ENCODE measurements at places on chromosomes 2 and 18.
A peak's percentile ranks its signal among the peaks of the same experiment; 100 is the strongest.

DNA sequence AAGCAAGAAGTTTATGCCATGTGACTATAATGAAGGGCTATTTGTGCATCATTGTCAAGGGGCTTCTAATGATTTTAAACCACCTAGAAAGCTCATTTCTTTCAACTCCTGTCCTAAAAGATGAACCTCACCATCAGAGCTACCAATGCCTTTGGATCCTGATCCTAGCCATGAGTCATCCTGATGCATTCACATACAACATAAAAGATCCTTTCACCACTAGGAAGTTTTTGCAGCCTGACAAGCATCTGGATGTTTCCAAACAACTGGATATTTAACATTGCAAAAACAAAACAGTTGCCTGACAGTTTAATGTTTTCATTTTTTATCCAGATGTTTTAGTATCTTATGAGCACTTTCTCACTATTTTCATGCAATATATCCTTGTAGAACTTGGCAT, 425.3 kb downstream of the MBD2 start:
- DNase-seq = no peak

GRCh38 chr2:168566974-168567665, 111.0 kb downstream of the CERS6 start:
- DNase-seq = no peak

DNA sequence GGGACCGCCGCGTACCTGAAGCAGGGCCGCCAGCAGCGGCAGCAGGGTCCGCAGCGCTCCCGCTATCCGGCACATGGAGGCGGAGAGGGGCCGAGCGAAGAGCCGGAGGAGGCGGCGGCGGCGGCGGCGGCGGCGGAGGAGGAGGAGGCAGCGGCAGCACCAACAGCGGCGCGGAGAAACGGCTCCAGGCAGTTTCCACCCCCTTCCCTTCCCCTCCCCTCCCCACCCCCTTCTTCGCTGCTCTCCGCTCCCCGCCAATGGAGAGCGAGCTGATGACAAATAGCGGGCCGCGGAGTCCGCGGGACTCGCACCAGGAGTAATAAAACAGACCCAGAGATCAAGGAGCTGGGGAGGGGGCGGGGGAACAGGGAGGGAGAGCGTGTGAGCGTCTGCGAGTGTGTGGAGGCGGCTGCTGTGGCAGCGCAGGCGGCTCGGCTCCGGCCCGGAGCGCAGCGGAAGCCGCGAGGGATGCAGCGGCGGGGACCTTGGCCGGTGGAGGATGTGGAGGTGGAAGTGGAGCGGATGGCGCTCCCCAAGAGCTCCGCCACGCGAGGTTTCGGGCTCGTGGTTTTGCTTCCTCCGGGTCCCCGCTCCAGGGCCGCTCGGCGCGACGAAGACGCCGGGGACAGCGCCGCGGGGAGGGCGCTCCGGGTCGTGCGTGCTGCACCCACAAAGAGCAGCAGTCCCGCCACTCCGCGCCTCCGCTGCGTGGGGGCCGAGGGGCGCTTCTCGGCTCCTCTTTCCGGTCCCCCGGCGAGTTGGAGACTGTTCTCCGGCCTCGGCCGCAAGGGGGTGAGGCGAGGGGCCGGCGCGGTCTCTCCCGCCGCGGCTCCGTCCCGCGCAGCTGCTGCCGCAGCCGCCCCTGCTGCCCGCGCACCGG, at the start of gene CDH2:
TSS of gene CDH2 (minus strand) at position 183 of the 880 bp plus-strand sequence. CDS start at position 75, 108 bp downstream.
- no peak for DNase-seq

DNA sequence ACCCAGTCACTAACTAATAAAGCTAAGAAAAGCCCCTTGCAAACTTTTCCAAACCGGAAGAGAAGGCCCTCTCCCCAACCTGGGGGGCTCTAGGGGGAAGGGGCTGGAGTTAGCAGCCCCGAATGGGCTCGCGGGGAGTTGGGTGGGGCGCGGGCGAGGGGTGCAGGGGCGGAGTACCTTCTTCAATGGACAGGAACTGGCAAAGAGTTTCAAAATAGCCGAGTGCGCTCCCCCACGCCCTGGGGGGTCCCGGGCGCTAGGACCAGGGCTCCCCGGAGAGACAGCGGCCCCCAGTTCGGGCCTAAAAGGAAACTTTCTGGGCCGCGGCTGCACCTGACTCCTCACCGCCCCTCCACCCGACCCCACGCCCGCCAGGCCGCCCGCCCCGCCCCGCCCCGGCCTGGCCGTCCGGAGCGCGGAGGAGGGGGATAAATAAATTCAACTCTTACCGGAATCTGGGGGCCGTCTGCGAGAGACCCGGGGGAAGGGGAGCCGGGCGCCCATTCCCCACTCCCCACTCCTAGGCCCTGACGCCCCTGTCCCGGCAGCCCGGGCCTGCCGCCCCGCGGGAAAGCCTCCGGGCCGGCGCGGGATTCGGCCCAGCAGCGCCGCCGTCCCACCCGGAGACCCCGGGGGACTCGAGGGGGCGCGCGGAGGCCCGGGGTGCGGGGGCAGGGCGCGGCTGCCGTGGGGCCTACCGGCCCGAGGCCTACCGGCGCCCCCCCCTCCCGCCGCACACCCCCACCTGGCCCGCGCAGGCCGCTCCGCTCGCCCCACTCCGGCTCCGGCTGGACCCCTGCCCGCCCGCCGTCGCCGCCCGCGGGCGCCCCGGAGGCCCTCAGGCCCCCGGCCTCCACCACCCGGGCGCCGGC, 868 bp downstream of the INO80D start:
- peak; percentile 26 for DNase-seq

- DNase-seq = no peak
Observed at GRCh38 chr2:197131558-197131855, 179.1 kb downstream of the ANKRD44 start.

All from stimulated activated CD8-positive, alpha-beta memory T cell treated with anti-CD3 and anti-CD28 coated beads, Interleukin-15, amount 100 ng/mL, for 4 hours (primary cell).